Endodermal cell (in vitro differentiated cells): ENCODE measurements at places on chromosomes 5 and 9.

DNA sequence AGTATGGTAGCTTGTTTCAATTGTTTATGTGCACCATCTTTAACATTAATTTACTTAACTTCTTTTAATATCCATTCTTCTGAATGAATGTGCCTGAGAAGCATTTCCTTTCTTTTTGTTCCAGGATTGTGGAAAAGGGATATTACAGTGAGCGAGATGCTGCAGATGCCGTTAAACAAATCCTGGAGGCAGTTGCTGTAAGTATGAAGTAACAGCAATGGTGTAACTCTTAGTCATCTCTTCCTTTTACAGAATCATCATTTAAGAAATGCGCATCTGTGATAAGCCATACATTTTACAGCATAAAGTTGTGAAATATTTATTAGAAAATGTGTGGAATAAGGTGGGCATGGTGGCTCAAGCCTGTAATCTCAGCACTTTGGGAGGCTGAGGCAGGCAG, 117.7 kb downstream of the STARD4 start:
- H3K27ac ChIP-seq: no peak overlapping the region
- H3K27me3 ChIP-seq: no peaks in the 10 kb centered on the region
- DNase-seq: no peak
- H3K4me1 ChIP-seq: no peaks in the 10 kb centered on the region

- H3K36me3 ChIP-seq: no peaks in the 10 kb centered on the region
- no peak overlapping the region for H3K4me3 ChIP-seq
- no peak overlapping the region for H3K27ac ChIP-seq
- H3K27me3 ChIP-seq: peaks cover 89% of the 10 kb centered on the region
- DNase-seq: peak; percentile 61
- no peaks in the 10 kb centered on the region for H3K4me1 ChIP-seq
Observed at GRCh38 chr9:112921549-112921948, 30.9 kb upstream of the SLC46A2 start.

DNA sequence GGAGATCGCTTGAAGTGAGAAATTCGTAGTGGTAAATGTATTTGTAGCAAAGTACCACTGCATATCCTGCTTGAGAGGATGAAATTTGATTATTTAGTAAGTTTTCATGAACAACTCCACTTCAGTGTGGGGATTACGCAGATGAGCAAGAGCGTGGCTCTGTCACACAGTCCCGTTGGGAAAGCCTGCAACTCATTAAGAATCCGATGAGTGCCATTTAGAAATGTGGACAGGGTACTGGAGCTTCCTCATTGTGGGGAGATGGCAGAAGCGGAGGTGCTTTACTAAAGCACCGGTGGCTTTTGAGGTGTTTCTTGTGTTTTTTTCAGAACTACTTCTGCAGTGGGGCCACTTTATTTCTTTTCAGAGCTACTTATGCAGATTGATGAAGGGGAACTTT, 1.4 kb downstream of the TJP2 start:
- H3K36me3 ChIP-seq: no peaks in the 10 kb centered on the region
- peaks cover 20% of the 10 kb centered on the region for H3K27me3 ChIP-seq
- H3K4me3 ChIP-seq: peak overlapping the region; percentile 84
- no peak overlapping the region for H3K27ac ChIP-seq

GRCh38 chr9:113695440-113695851, 180.7 kb upstream of the ZNF618 start:
- no peak for DNase-seq
- H3K4me3 ChIP-seq: no peak overlapping the region
- H3K36me3 ChIP-seq: no peaks in the 10 kb centered on the region
- H3K27ac ChIP-seq: no peak overlapping the region
- H3K4me1 ChIP-seq: no peaks in the 10 kb centered on the region
- peaks cover 12% of the 10 kb centered on the region for H3K27me3 ChIP-seq

DNA sequence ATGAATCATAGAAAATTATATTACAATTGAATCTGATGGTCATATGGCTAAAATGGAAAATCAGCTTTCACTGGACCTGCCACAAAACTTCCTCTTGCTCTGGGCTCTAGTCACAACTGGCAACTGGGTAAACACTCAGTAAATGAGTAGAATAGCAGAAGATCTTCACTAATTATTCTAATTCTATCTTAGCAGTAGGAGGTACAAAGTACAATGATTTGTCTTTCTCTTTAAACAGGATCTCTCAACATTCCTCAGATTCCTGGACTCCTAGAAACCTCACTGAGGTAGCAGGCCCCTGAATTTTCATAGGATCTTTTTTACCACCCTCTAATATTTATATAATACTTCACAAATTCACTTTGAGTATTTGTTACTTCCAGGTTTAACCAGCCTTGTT, 239.9 kb upstream of the SMARCA2 start:
- DNase-seq: no peak
- no peaks in the 10 kb centered on the region for H3K27me3 ChIP-seq
- H3K36me3 ChIP-seq: no peaks in the 10 kb centered on the region
- H3K4me1 ChIP-seq: peaks cover 25% of the 10 kb centered on the region
- H3K4me3 ChIP-seq: peak overlapping the region; percentile 66

GRCh38 chr9:122076117-122076516, 17.0 kb downstream of the TTLL11 start:
- H3K4me3 ChIP-seq: no peak overlapping the region
- no peak overlapping the region for H3K27ac ChIP-seq
- H3K36me3 ChIP-seq: no peaks in the 10 kb centered on the region
- DNase-seq: no peak

DNA sequence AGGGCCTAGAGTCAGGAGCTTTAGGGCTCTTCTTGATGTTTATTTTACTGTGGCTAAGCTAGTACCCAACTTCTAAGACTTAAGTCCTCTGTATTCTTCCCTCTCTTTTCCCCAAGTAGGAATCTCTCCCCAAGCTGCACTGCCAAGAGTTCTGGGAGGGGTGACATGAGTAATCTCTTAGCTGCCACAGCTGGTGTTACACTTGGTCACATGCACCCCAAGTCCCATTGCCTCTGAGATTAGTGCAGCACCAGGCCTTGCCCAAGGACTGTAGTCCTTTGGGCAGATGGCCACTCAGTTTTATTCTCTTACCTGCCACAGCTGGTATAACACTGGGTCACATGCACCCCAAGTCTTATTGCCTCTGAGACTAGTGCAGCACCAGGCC, 114.7 kb upstream of the RIOK2 start:
- H3K4me1 ChIP-seq: no peaks in the 10 kb centered on the region
- no peaks in the 10 kb centered on the region for H3K36me3 ChIP-seq
- DNase-seq: peak; percentile 42

- H3K4me3 ChIP-seq: no peak overlapping the region
- no peaks in the 10 kb centered on the region for H3K4me1 ChIP-seq
- no peaks in the 10 kb centered on the region for H3K27me3 ChIP-seq
- no peak overlapping the region for H3K27ac ChIP-seq
- H3K36me3 ChIP-seq: no peaks in the 10 kb centered on the region
Observed at GRCh38 chr5:117953272-117953671, 1035.1 kb downstream of the DTWD2 start.

GRCh38 chr5:135650081-135650480, 71.3 kb upstream of the CXCL14 start:
- no peak overlapping the region for H3K27ac ChIP-seq
- no peak for DNase-seq
- H3K36me3 ChIP-seq: no peaks in the 10 kb centered on the region
- no peaks in the 10 kb centered on the region for H3K27me3 ChIP-seq

GRCh38 chr5:60377826-60378225, 322.1 kb downstream of the DEPDC1B start:
- no peaks in the 10 kb centered on the region for H3K36me3 ChIP-seq
- H3K4me3 ChIP-seq: no peak overlapping the region
- no peak for DNase-seq
- H3K27ac ChIP-seq: no peak overlapping the region
- H3K27me3 ChIP-seq: peaks cover 21% of the 10 kb centered on the region
- peaks cover 6% of the 10 kb centered on the region for H3K4me1 ChIP-seq

GRCh38 chr5:1885404-1885755, 2.7 kb upstream of the IRX4 start:
- DNase-seq: peak; percentile 68
- H3K27me3 ChIP-seq: peaks cover 100% of the 10 kb centered on the region
- peaks cover 10% of the 10 kb centered on the region for H3K4me1 ChIP-seq
- no peaks in the 10 kb centered on the region for H3K36me3 ChIP-seq

DNA sequence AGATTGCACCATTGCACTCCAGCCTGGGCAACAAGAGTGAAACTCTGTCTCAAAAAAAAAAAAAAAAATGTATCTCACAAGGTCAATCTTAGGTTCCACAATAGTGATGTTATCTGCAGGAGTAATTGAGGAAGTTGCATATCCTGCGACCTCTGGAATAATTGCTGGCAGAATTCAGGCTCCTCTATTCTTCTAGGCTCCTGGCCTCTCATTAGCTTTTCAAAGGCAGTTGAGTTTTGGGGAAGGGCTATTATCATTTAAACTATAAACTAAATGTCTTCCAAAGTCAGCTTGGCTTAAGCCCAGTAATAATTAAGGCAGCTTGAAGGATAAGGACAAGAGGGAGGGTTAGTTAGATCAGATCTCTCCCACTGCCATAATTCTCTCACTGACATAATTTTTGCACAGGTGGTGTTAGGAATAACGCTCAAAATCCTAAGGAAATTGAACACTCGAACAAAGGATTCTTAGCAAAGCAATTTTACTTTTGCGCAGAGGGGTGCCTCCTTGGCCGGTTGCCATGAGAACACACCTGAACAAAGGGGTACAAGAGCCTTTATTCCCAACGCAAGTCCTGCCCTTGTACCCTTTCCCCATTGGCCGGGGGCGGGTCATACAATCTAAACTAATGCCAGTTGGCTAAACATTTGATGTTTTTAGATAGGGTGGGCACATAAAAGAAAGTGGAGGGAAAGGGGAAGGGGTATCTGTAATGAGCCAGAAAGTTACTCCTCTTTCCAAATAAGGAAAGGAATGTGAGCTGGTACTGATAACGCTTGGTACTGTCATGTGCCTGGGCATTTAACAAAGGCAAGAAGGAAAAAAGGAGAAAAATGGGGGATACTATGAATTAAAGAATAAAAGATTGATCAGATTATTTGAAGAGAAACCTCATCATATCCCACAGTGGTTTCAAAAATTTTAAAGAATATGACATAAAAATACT, 106.4 kb upstream of the CCNG1 start:
- H3K4me3 ChIP-seq: no peak overlapping the region
- H3K4me1 ChIP-seq: no peaks in the 10 kb centered on the region
- H3K36me3 ChIP-seq: no peaks in the 10 kb centered on the region
- H3K27ac ChIP-seq: no peak overlapping the region

- H3K4me3 ChIP-seq: no peak overlapping the region
- H3K36me3 ChIP-seq: no peaks in the 10 kb centered on the region
- peak; percentile 75 for DNase-seq
- no peaks in the 10 kb centered on the region for H3K4me1 ChIP-seq
- H3K27me3 ChIP-seq: no peaks in the 10 kb centered on the region
Observed at GRCh38 chr5:93421987-93422401, 159.0 kb downstream of the NR2F1-AS1 start.

GRCh38 chr9:7342736-7343135, 456.8 kb downstream of the DMAC1 start:
- no peaks in the 10 kb centered on the region for H3K4me1 ChIP-seq
- DNase-seq: no peak
- H3K27me3 ChIP-seq: no peaks in the 10 kb centered on the region

GRCh38 chr5:151737431-151737830, 21.0 kb downstream of the ATOX1 start:
- peaks cover 15% of the 10 kb centered on the region for H3K4me1 ChIP-seq
- no peak overlapping the region for H3K27ac ChIP-seq

- no peaks in the 10 kb centered on the region for H3K36me3 ChIP-seq
- no peak overlapping the region for H3K27ac ChIP-seq
- DNase-seq: no peak
- H3K4me1 ChIP-seq: no peaks in the 10 kb centered on the region
- no peak overlapping the region for H3K4me3 ChIP-seq
Observed at GRCh38 chr5:6264394-6264793, 114.0 kb downstream of the MED10 start.

GRCh38 chr9:70656281-70656680, 241.8 kb upstream of the KLF9 start:
- H3K36me3 ChIP-seq: no peaks in the 10 kb centered on the region
- no peaks in the 10 kb centered on the region for H3K27me3 ChIP-seq
- no peak for DNase-seq

DNA sequence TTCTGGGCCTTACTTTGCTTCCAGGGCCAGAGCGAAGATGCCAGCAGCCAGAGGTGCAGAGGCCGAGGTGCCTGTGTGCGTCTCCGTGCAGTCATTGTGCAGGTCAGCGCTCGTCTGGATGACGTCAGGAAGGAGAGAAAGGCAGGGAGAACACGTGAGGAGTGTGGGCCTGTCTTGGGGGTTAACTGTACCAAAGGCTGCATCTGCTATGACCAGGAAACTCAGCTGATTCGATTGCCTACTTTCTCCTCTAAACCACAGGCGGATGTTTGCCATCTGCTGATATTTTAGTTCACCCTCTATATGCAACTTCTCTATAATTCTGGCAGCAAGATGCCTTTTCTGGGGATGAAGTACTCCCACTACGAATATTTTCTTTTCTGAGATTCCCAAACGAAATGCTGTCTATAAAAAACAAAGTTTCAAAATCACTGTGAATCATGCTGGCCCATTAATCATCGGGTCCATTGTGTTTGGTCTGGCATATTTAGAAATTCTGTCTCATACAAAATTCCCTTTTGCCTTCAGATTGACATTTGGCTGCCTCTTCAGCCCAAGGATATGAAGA, 24.8 kb downstream of the PCSK1 start:
- H3K27ac ChIP-seq: no peak overlapping the region
- H3K36me3 ChIP-seq: no peaks in the 10 kb centered on the region
- H3K4me1 ChIP-seq: no peaks in the 10 kb centered on the region
- no peak overlapping the region for H3K4me3 ChIP-seq

- DNase-seq: no peak
- H3K27ac ChIP-seq: no peak overlapping the region
- no peaks in the 10 kb centered on the region for H3K4me1 ChIP-seq
- H3K36me3 ChIP-seq: no peaks in the 10 kb centered on the region
Observed at GRCh38 chr5:94976853-94977252, 308.0 kb downstream of the MCTP1 start.

DNA sequence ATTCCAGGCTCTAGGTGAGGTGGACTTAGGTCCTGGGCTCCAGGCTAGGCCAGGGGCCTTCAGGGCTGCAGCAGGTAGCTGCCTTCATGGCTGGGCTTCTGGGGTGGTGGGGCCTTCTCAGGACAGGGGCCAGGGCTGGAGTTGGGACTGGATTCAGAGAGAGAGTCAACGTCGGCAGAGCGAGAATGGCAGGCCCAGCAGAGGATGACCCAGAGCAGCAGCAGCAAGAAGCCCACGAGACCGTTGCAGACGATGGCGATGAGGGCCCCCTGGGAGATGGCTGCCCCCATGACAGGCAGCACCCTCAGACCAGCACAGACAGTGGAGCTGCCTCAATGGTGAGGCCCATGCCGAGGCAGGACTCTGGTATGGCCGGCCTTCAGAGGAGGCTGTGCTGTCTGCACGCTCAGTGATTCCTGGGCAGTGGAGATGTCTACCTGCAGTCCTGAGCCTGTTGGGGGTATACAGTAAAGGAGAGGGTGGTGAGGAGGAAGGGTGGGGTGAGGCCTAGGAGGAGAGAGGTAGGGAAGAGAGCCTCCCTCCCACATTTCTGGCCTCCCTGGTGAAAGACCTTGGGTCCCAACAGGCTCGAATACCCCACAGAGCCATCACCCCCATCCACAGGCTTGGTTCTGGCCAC, 1.3 kb downstream of the ENHO start:
- H3K36me3 ChIP-seq: no peaks in the 10 kb centered on the region
- H3K4me3 ChIP-seq: no peak overlapping the region
- peaks cover 52% of the 10 kb centered on the region for H3K27me3 ChIP-seq
- H3K4me1 ChIP-seq: no peaks in the 10 kb centered on the region

- H3K36me3 ChIP-seq: no peaks in the 10 kb centered on the region
- no peak for DNase-seq
- no peaks in the 10 kb centered on the region for H3K4me1 ChIP-seq
Observed at GRCh38 chr5:36573438-36573837, 33.0 kb upstream of the SLC1A3 start.

GRCh38 chr9:111821006-111821528, 26.3 kb upstream of the SHOC1 start:
- DNase-seq: no peak
- no peak overlapping the region for H3K4me3 ChIP-seq
- no peak overlapping the region for H3K27ac ChIP-seq
- H3K27me3 ChIP-seq: no peaks in the 10 kb centered on the region
